ENCODE measurements at places on chromosomes 5 and 9.

- no peak for DNase-seq
These were observed 63.4 kb downstream of the ALDH7A1 start for GRCh38 chr5:126531543-126532120.

DNA sequence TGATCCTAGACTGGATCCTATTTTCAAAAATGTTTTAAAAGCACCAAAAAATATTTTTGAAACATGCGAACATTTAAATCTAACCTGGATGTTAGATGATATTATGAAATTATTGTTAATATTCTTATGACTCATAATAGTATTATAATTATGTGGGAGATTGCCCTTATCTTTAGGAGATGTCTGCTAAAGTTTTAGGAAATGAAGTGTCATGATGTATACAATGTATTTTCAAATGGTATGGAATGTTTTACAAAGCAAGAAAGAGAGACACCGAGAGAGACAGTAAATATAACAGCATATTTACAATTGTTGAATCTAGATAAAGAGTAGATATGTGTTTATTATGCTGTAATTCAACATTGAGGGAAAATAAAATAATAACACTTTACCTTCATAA, 455.9 kb downstream of the ACTL7B start:
- no peak for DNase-seq

DNA sequence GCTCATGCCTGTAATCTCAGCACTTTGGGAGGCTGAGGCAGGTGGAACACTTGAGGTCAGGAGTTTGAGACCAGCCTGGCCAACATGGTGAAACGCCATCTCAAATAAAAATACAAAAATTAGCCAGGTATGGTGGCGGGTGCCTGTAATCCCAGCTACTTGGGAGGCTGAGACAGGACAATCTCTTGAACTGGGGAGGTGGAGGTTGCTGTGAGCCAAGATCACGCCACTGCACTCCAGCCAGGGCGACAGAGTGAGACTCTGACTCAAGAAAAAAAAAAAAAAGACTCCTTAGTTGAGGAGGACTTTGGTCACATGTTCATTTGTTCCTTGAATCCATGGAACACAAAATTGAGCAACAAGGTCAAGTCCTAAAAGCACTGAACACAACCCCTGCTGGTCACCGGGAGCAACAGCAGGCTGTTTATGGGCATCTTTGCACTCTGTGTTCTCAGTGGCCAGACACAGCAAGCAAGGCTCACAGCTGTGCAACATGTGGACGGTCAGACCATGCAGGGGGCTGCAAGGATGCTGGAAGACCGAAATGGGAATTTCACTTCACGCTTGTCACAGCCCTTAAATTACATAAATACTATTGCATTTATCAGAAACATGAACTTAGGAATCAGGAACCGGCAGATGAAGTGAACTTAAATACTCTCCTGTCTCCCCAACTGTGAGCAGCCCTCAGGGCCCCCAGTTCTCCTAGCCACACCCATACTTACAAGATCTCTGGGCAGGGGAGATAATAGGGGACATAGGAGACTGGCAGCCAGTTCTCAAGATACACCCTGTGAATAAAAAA, 2.8 kb downstream of the GBGT1 start:
- DNase-seq, result no peak

DNA sequence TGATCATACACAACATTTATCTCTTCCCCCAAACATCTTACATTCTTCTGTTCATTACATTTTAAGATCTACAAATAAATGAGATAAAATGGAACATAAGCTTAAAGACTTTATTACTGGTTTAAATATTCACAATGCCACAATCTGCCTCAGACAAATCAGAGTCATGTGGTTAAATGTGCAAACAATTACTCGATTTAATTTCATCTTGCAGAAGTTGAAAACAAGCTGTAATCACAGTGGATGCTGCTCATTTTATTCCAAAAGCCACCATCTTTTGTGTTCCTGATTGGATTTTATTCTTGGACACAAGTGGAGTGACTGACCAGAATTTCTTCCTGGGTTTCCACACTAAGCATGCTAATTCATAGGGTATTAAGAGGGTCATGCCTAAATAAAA, 33.2 kb downstream of the SPOCK1 start:
- DNase-seq, result no peak

DNA sequence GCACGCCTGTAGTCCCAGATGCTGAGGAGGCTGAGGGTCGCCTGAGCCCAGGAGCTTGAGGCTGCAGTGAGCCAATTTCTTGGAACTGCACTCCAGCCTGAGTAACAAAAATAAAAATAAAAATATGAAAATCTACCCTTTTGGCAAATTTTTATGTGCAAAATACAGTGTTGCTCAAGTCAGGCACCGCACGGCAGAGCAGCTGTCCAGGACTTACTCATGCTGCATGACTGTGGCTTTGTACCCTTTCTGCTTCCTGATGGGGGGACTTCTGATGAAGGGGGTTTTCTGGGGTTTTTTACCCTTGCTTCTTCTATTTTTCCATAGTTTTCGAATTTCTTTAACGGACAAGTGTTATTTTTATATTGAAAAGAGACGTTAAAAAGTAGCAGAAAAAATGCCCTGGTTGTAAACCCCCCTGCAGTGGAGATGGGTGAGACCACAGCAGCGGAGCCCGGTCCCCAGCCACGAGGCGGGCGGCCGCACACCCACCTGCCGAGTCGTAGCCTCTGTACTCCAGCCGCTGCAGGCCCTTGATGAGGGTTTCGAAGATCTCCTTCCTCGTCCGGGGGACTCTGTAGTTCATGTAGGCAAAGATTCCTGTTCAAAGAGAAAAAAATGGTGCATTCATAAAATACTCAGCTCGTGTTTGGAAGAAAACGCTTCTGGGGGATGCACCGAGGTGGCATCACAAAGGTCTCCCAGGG, 15.0 kb downstream of the GFPT2 start:
- no peak for DNase-seq

- no peak for DNase-seq
These were observed 36.5 kb downstream of the ALG2 start for GRCh38 chr9:99185348-99185632.

DNA sequence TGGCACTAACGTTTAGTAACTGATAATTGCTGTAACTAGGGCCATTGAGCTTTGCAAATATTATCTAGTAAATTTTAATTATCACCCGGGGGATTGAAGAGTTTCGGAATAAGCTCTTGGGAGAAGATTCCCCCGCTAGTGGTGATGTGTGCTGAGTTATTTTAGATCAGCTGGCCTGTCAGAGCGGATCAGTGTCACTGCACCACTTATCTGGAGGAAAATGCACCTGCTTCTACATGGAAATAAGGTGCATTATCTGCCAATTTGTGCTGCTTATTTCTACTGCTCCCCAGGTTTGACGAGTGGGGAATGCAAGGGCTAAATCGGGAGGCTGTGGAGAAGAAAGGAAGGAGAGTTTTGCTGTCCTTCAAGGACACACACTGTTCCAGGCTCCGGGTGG, 518.6 kb downstream of the TLE4 start:
- no peak for DNase-seq

DNA sequence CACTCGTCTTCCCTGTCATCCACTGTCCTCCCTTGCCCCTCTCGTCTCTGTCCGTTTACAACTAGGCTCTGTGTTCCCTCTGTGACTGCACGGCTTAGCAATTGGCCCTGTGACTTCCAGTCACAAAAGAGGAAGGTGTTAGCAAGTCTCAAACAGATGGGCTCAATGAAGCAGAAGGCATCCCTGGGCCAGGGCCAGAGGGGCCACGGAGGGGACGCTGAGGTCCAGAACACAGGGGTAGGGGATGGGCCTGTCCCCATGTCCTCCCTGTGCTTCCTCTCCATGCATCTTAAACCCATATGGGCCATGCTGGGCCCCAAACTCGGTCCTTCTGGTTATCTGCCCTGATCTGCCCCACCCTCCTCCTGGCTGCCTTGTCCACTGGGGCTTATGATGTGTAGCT, at the start of gene CD72:
Gene CD72 (minus strand): TSS at position 89 of the 403 bp plus-strand sequence. CDS start 110 bp downstream, outside the sequence.
- DNase-seq, result no peak

- DNase-seq, result no peak
These were observed 15.1 kb upstream of the TNFSF15 start for GRCh38 chr9:114820776-114821501.

Data from stimulated activated CD4-positive, alpha-beta T cell treated with anti-CD3 and anti-CD28 coated beads, TNF-alpha, amount 100 ng/mL, for 24 hours (primary cell).